Fibroblast of the conjunctiva (primary cell): ENCODE measurements at places on chromosomes 7 and 10.

DNA sequence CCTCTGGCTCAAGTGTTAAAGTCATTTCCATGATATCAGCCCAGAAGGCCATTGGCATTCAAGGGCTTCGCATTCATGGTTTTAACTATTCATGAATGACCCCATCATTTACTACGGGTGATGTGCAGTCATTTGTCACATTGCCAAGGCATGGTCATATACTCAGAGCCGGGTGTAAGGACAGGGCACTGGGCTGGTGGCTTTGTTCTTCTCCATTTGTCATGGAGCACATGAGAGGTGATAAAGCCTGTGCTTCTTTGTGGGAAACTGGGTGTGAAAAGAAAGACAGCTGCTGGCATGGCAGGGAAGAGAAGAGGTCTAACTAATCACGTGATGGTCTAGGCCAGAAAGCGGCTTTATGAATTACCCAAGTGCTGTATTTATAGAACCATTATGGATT, 132.2 kb upstream of the PLXNA4 start:
- DNase-seq: no peak

DNA sequence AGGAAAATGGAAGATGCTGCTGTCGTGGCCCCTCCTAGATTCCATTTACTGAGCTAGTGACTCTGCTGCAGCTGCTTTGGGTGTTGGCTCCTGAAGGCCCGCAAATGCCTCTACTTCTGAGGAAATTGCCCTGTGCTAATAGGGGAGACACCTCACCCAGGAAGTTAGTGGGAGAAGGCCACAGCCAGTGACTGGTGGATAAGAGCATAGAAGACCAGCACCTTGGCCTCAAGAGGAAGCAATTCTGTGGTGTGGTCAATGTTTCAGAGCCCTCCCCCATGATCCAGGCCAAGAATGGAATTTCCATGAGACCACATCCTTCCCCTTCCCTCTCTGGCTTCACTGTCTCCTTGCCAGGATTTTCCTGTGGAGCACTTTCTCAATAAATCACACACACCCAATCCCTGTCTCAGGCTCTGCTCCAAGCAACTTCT, 25.0 kb upstream of the FZD1 start:
- no peak for DNase-seq

GRCh38 chr10:97075961-97076525, 109.7 kb downstream of the SLIT1 start:
- DNase-seq: no peak

DNA sequence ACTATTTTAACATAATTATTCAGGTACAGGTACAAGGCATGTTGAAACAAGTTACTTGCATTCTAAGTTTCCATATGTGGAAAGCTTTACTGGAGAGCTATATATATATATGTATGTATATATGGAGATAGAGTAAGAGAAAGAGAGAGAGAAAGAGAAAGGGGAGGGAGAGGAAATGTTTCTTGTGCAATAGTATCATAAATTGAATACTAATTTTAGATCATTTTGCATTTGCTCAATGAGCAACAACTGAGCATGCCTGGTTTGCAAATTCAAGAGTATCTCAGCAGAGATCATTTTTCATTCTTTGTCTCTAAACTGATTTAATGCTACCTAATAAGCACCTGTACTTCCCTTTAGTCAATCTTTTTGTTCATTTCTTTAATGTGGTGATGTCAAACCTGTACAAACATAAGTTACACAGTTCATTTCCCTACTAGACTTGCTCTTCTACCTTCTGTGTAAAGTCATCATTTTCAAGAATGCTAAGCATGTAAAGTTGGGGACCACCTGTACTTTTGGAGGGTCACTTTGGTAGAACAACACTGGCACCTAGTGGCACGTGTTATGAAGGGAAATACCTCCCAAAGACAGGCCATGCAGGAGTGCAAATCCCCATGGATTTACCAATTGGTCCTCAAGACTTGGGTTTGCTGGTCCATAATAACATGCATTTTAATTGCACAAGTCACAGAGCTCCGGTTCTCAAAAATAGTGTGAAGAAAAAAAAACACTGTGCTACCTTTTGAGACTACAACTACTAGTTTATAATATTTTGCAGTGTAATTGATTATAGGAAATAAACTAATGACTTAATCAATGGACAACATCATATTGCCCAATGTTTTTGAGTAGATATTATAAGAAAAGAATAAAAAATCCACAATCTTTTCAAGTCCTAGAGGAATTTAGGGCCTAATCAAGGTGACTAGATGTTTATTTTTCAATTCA, 431.2 kb upstream of the IGFBP3 start:
- peak; percentile 46 for DNase-seq

- DNase-seq: no peak
These were observed 102.0 kb downstream of the PKD1L1 start for GRCh38 chr7:47846138-47846836.
